ENCODE measurements at places on chromosomes 12 and 14. TPM values are rescaled to one million over a fixed set of nuclear protein-coding genes. Genes with fewer than 3 reads are reported as not detected.

Gene TMEM63C
- total RNA-seq = 0.04 TPM

Gene C14orf132
- 1.6 TPM for total RNA-seq

Gene DNAH10
- 0.11 TPM for total RNA-seq

Gene KERA
- not detected for total RNA-seq

DNA sequence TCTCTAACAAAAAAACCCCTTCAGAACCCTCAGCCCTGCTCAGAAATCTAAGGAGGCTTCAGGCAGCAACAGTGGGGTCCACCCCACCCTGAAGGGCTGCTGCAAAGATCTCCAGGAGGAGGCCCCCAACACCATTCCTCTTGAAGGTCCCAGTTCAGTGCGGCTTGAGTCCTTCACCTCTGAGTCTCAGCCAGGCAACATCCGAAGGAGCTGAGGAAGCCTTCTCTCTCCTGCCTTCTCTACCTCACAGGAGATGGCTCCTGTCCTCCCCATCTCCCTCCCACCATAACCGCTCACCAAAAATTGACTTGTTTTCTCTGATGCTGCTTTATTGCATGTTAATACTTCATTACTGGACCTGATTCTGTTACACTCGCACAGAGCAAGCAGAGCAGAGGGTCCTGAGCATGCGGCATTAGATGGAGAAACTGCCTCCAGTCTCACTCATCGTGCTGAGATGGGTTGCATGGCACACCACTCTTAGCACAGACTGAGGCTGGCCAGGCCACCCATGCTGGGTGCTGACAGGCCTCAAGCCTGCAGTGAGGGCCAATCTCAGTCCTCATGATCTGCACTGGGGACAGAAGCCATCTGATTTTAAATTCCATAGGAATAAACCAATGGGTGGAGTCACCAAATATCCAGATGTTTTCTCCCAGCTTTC lies 224.8 kb downstream of the CACNA1C start:
- no peak for DNase-seq

GRCh38 chr12:71636704-71637115 lies 26.9 kb downstream of the ZFC3H1 start:
- no peak for DNase-seq

GRCh38 chr14:22084393-22085281 lies 411.0 kb upstream of the OR4E1 start:
- DNase-seq = no peak

GRCh38 chr12:111174251-111174960 lies 194.5 kb downstream of the PHETA1 start:
- no peak for DNase-seq

DNA sequence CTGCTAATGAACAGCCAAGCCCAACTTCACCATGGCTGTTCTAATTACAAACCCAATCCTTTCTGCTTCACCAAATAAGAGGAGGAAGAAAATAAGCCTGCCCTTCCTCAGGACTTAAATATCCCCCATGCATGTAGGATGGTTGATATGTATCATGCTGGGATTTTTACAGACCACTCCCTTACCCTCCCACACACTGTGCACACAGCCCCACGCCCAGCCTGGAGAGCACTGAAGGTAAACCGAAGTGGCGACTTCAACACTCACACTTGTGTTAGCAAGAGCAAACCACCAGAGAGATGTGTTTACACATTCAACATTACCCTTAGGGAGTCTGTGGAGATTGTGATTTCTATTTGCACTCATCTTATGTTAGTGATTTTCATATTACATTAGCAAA lies 241.2 kb downstream of the EGLN3 start:
- no peak for DNase-seq

DNA sequence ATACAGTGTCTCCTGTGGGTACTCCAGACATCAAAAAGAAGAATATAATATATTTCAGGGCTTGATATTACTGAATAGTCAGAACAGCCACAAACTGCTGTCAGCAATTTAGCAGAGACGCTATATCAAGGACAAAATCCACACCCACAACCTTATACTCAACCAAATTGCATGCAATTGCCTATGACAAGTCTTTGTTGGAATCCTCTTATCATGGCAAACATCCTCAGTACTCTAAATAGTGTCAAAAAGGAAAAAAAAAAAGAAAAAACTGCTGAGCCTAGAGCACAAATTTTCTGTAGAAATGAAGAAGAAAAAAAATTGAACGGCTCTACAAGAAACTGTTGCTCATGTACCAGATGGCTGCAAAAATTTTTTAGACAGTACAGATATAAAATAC lies 485.7 kb downstream of the TMTC2 start:
- no peak for DNase-seq
